ENCODE measurements at places on chromosomes 16 and 17.

DNA sequence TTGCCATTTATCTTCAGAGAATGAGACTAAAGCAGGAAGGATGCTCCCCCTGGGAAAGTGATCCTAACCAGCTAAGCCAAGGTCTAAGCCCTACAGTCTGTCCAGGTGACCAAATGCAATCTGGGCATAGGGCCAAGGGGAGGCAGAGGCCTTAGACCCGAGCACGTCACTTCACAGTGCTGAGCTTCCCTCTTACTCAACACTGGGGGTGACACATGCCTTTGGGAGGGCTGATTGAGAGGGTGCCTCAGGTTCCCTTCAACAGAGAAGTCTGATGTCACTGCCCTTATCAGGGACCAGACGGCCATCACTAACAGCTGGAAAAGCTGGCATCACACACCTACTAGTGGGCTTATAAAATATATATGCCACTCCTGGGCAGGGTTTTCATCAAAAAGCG lies 4.0 kb downstream of the CIAO2B start:
- DNase-seq = no peak

DNA sequence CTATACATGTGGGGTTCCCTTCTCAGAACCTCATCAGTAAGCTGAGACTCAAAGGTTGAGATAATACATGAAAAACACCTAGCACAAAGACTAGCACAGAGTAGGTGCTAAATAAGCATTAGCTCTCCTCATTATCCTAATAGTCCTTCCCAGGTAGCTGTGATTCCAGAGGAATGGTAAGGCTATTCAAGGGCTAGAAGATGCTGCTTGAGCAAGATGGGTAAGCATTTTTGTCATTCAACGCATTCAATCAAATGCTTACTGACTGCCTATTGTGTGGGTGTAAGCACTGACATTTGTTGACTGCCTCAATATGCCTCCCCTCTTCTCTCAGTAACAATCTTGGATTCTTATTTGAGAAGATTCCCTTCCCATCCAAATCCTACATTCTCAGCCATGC lies 4.0 kb downstream of the SUPT4H1 start:
- no peak for DNase-seq

- DNase-seq = no peak
Measured at GRCh38 chr16:69323415-69323814, 7.0 kb downstream of the PDF start.

DNA sequence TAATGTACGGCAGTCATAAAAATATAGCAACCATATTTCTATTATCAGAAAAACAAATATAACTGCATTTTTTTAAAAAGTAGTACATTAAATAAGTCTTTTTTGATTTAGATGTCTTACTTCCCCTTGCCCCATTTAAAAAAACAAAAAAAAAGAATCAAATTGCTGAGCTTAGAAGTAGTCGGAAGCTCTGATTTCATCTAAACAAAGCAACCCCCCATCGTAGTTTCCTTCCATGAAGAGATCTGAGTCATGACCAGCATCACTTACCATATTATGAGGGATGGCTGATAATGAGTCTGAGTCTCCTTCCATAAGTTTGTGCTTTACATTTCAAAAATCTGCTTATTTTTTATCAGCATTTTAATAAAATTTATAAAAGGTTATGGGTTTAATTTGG lies 86.2 kb downstream of the ITFG1 start:
- no peak for DNase-seq

DNA sequence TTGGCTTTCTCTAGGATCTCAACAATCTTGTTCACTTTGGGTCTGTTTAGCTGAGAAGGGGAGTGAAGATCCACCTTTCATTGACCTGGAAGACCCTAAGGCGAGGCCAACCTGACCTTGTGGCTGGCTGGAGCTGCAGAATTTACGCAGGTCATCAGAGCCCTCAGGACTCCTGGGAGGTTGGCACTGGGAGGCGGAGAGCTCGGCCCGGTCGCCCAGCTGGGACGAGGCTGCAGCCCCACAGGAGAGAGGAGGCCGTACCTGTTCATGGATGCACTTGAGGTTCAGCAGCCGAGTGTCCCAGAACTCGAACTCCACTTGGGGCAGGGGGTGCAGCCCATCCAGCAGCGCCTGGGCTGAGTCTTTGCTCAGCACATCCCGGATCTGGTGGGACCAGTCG lies 5.9 kb downstream of the DNAH17 start:
- no peak for DNase-seq

GRCh38 chr17:32298721-32299579 lies 33.3 kb downstream of the RHBDL3 start:
- no peak for DNase-seq

- no peak for DNase-seq
Measured at GRCh38 chr17:81593105-81593871, 41.1 kb upstream of the FAAP100 start.

DNA sequence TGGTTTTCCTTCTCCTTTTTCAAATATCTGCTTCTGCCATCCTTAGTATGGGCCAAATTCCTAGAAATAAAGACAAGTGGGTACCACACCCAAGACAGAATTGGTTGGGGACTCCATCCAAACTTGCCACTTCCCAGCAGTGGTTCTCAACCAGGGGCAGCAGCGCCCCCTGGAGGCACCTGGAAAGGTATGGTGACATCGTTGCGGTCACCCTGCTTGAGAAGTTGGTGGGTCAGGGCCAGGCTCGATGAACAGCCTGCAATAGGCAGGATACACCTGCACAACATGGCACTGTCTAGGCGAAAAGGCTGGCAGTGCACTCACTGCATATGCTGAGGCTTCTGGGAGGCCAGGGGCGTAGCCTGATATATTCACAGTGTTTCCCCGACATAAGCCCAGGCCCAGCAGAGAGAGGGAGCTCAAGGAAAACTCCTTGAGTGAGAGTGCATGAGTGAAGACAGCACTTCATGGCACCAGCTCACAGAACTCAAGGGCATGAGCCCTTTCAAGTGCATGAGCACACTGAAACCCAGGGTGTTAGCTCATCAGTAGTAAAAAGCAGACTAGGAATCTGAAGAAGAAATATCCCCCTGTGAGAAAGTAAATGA lies 57.7 kb downstream of the CMC2 start:
- DNase-seq = peak; percentile 31

DNA sequence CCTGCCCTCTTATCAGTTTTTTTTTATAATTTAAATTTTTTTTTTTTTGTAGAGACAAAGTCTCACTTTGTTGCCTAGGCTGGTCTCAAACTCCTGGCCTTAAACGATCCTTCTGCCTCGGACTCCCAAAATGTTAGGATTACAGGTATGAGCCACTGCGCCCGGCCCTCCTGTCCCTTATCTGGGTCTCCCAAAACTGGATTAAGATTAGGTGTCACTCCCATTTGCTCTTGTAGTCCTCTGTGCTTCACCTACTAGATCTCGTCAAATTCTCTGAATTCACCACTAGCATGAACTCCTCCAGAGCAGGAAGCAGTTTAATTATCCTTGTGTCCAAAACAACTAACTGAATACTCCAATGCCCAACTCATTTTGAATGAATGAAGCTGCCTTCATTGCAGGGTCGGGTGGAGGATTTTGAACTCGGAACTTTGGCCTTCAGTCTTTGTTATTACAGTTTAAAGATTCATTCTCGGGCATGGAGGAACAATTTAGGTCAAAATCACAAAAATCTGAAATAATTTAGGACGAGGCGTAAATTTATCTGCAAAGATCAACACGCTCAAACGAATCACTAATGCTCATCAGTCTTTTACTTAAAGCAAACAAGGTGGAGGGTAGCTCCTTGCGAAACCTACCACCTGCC lies 802 bp upstream of the ATXN2L start:
- DNase-seq = no peak

DNA sequence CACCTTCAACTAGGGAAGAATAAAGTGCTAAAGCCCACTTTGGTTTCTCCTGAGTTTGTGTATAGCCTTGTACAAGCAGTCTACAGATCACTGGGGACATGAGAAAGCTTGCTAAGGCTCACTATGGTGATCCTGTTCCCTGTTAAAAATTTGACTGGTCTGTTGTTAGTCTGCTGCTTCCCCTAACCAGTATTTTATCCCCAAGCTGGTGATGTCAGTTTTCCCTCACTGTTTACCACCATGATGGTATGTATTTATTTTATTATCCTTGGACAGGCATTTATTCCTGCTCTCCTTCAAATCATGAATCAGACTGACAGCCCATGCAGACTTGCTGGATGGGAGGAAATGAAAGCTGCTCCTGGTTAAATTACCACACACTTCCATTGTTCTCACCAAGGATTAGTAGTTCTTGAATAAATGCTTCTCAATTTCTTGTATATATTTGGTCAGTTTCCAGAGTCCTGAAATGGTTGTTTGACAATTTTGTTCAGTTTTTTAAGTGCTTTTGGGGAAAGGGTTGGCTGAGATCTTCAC lies 99.6 kb downstream of the CA4 start:
- DNase-seq = no peak

- no peak for DNase-seq
Measured at GRCh38 chr17:35183332-35183731, 10.9 kb downstream of the SLC35G3 start.

DNA sequence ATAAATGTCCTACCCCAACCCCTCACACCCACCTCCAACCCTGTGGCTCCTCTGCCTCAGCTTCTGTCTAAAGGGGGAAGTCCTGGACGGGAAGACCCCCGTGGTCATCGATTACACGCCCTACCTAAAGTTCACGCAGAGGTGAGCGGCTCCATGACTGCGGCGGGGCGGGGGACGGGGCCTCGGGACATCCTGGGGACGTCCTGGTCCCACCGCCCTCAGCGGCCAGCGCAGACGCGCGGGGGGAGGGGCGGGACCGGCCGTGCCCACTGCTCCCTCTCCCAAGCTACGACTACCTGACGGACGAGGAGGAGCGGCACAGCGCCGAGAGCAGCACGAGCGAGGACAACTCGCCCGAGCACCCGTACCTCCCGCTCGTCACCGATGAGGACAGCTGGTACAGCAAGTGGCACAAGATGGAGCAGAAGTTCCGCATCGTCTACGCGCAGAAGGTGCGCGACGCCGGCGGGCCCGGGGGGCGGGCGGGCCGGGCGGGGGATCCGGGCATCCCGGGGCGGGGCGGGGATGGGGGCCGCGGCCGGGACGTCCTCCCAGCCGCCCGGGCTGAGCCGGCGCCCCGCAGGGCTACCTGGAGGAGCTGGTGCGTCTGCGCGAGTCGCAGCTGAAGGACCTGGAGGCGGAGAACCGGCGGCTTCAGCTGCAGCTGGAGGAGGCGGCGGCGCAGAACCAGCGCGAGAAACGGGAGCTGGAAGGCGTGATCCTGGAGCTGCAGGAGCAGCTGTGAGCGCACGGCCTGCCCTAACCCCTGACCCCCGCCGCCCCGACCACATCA lies 6.7 kb downstream of the RUNDC3A start:
- peak; percentile 67 for DNase-seq

- no peak for DNase-seq
Measured at GRCh38 chr16:4525069-4525468, 13.5 kb downstream of the CDIP1 start.

- no peak for DNase-seq
Measured at GRCh38 chr16:51067352-51067751, 83.7 kb downstream of the SALL1 start.

DNA sequence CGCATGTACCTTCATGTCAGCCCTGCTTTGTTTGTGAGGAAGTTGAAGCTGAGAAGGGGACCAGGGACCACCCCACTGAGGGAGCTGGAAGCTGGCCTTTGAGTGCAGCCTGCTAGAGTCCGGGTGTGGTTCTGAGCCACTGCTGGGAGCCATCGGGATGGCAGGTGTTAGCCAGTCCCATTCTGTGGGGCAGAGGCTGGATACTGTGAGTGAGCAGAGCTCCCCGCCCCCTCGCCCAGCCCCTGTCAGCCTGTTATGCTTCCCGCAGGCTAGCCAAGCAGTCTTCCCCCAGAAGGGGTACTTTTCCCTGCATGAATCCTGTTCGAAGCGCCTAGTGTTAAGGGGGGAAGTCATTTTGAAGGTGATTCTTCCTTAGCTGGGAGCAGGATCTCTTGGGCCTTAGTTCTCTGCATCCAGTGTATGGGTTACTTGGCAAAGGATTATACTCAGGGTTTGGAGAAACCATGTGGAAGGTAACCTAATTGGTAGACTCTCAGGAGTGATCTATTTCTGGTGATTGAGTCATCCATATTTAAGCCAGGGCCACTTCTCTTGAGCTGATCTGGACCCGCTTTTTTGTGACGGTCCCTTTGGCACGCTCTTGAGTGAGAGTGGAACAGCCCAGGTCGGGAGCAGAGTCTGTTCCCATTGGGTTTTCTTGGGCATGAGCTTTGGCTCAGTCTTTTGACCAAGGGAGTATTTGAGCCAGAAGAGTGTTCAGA lies 23.8 kb downstream of the AKAP1 start:
- no peak for DNase-seq

DNA sequence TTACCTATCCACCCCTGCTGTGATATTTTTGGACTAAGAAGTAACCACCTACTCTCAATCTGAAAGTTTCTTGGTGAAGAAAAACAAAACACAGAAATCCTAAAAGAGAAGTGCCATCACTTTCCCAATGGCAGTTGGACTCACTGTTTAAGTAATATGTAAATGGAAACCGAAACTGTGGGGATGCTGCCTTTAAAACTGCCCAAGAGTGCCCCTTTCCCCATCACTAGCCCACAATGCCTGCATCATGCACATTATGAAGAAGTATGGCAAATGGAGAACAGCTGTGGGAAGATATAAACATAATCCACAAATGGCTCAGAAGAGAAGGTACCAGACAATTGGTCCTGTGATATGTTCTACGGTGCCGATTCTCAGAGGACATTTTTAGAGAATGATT lies 33.5 kb upstream of the SLC6A2 start:
- DNase-seq = no peak

GRCh38 chr17:75877752-75878173 lies 618 bp downstream of the TRIM47 start:
- DNase-seq = peak; percentile 74

DNA sequence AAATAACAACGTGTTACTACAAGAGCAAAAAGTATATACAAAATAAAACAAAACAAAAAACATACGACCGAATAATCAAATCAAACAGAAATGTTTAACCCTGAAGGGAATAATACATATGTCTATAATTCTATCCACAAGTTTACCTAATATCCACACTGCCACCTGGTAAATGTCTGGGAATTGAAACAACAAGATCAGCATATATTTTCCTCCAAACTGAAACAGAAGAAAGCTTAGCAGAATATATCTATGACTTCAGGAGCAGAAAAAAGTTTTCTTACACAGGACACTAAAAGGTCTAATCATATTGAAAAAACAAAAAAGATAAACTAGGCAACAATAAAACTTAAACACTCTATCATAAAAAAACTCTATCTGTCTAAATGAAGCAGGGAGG lies 404.0 kb downstream of the CDH11 start:
- DNase-seq = no peak

- no peak for DNase-seq
Measured at GRCh38 chr17:66379996-66380395, 77.6 kb downstream of the PRKCA start.

- DNase-seq = no peak
Measured at GRCh38 chr16:178668-179015, 1.6 kb upstream of the HBQ1 start.
